ENCODE measurements at places on chromosomes 2 and 18. TPM values are rescaled to one million over a fixed set of nuclear protein-coding genes. Genes with fewer than 3 reads are reported as not detected.

DNA sequence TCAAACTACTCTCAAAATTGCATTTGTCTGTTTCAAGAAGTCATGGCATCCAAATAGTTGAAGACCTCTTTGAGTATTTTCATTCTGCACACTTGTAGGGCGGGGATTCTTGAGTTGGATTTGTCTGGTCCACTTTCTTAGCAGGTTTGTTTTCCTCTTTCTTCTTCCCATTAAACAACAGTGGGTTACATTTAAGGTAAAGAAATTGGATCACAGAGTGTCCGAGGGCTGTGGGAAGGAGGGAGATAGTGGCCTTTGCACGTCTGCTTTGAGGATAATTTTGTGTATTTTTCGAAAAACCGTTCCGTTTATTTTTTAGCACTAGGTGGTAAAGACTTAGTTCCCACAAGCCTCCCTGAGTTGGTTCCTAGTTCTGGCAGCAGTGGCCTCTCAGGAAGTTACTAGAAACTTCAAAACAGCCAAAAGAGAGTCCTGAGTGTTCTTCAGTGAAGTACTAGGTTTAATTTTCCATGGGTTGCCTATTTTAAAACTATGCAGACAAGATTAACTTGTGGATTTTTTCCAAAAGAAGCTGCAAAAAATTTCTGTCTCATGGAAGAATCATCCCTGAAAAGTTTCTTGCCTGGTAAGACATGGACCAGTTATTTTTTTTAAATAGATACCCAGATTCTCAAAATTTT is 107.9 kb downstream of the CDC42EP3 start:
- peak overlapping the region; percentile 98 for H3K27ac ChIP-seq
- no peaks in the 10 kb centered on the region for H3K27me3 ChIP-seq
- DNase-seq, result no peak
- no peaks in the 10 kb centered on the region for H3K36me3 ChIP-seq

DNA sequence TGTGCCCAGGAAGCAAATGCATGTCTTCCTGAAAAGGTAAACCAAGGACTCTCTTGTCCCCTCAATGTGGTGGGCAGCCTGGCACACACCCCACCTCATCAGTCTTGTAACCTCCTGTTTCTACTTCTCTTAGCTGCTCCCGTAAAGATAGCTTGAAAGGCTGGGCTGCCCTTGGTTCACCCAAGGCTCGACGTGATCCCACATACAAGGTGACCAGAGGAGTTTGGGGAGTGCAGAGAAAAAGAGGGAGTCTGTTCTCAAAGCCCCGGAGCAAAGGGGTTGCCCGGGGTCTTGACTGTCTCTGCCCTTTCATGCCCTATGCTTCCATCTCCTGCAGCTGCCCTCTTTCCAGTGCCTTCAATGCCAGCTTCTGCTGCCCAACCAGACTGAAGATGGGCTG is 18.3 kb upstream of the FOSL2 start:
- H3K27ac ChIP-seq, result no peak overlapping the region
- H3K4me1 ChIP-seq, result no peaks in the 10 kb centered on the region
- DNase-seq, result no peak
- no peaks in the 10 kb centered on the region for H3K27me3 ChIP-seq
- no peaks in the 10 kb centered on the region for H3K36me3 ChIP-seq

DNA sequence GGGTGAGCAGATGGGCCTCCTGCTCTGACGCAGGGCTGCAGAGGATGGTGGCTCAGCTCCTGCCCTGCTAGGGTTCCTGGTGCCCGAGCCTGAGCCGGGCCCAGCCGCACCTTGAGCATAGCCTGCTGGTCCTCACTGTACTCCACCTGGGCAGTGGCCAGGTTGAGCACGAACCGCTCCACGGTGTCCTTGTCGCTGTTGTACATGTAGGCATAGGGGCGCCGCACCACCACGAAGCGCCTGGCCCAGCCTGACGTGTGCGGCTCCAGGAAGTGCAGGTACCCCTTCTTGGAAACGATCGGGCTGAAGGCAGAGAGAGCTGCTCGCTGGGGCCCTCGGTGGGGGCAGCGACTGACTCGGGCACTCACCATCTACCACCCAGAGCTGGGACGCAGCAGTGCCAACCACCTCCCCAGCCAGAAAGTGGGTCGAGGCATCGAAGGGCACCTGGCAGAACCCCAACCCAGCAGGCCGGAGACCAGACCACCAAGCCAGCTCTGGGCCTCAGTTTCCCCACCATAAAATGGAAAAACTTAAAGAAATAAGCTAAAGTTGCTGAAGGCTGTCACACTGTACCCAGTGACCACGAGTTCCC is 27.3 kb downstream of the AQP12A start:
- H3K4me3 ChIP-seq, result no peak overlapping the region
- DNase-seq, result no peak
- H3K4me1 ChIP-seq, result no peaks in the 10 kb centered on the region
- peaks cover 43% of the 10 kb centered on the region for H3K27me3 ChIP-seq
- H3K36me3 ChIP-seq, result no peaks in the 10 kb centered on the region

- no peak for DNase-seq
- H3K4me3 ChIP-seq, result no peak overlapping the region
- H3K27ac ChIP-seq, result no peak overlapping the region
- no peaks in the 10 kb centered on the region for H3K27me3 ChIP-seq
Measured at GRCh38 chr2:105567996-105568494, 169.2 kb upstream of the FHL2 start.

DNA sequence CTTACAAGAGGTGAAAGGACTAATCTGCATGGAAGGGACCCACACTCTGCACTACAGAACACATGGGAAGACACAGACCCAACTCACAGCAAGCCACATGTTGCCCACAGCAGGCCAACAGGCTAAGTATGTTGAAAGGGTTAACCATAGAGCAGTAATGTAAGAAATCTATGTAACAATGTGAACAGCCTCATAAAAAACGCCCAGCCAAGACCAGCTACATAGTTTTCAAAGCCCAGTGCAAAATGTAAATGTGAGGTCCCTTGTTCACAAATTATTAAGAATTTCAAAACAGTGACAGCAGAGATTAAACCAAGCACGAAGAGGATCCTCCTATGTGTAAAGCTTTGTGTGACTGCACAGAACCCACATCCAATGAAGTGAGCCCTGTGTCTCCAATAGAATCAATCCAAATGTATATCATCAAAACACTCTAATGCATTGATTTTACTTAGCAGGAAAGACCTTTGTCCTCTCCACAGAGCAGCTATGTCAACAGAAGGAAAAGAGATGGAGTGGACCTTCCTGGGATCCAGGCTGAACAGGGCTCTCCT is 210.1 kb downstream of the AGPS start:
- peaks cover 4% of the 10 kb centered on the region for H3K4me1 ChIP-seq
- H3K4me3 ChIP-seq, result no peak overlapping the region
- no peaks in the 10 kb centered on the region for H3K36me3 ChIP-seq
- DNase-seq, result no peak
- H3K27me3 ChIP-seq, result no peaks in the 10 kb centered on the region

Gene CNGA3
- total RNA-seq, result not detected

Gene RND3
- 178 TPM for total RNA-seq

Gene HRH4
- not detected for total RNA-seq

Gene ITGB1BP1
- 70.1 TPM for total RNA-seq

Gene XIRP2
- not detected for total RNA-seq

Data from SJSA1 (cell line).